ENCODE measurements at places on chromosomes 1 and 21.

DNA sequence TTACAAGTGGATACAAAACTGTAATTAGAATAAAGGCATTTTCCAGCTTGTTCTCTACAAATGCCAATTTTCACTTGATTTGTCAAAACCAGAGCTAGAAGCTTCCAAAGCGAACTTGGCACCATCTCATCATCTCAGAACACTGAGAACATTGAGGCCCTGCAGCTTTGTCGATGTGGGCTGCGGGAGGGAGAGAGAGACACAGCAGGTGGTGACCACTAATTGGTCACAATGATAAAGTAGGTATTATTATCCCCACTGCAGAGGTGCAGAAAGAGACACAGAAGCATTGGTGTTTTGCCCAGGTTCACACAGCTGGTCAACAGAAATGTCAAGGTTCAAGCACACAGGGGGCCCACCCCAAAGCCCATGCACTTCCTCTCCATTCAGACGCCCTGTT lies 72.2 kb upstream of the KRTAP19-8 start:
- DNase-seq: no peak

DNA sequence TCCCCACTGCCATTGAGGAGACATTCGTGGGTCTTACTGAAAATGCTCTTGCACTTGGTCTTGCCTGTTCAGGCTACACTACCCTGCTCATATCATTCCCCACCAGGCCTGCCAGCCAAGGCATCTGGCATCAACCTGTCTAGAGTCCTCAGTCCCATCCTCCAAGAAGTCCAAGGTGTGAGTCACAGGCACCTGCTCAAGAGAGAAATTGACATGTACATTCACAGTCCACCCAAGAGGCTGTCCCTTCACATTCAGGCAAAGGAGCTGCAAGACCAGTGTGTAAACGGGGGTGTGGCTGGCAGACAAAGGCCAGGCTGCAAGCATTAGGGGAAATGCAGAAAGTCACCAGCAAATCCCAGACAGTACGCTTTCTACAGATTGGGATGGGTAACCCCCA lies 13.1 kb upstream of the PLA2G2C start:
- no peak for DNase-seq

DNA sequence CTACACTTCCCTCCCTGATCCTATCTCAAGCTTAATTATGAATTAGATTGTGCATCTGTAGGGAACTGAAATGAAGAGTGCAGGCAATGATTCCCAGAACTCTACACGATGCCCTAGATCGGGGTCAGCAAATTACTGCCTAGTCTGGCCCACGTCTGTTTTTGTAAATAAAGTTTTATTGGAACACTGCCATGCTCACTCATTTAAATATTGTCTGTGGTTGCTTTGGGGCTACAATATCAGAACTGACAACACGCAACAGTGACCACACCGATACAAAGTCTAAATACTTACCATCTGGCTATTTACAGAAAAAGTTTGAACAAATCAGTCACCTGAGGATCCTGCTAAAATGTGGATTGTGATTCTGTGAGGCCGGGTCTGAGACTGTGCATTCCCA lies 74.1 kb downstream of the PGBD5 start:
- no peak for DNase-seq

GRCh38 chr1:16146279-16147155 lies 9.4 kb downstream of the EPHA2 start:
- peak; percentile 75 for DNase-seq

- DNase-seq: no peak
Observed at GRCh38 chr1:39676948-39677548, 5.1 kb upstream of the NT5C1A start.

DNA sequence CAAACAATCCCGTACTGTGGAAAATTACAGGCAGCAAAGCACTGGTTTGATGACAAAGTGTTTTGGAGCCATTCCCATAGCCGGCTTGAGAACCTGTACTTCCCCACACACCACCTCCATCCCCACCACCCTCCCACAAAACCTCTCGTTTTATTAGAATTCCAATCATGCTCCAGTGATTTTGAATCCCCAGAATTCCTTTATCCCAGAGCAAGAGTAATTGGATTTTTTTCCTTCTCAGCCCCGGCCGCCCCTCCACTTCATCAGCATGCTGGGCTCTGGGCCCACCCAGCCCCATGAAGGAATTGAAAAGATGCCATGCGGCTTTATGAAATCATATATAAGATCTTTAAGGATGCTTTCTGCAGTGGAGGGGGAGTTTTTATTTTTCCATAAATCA lies 136.6 kb downstream of the OMA1 start:
- DNase-seq: no peak

- no peak for DNase-seq
Observed at GRCh38 chr1:118290571-118290970, 105.5 kb upstream of the SPAG17 start.

DNA sequence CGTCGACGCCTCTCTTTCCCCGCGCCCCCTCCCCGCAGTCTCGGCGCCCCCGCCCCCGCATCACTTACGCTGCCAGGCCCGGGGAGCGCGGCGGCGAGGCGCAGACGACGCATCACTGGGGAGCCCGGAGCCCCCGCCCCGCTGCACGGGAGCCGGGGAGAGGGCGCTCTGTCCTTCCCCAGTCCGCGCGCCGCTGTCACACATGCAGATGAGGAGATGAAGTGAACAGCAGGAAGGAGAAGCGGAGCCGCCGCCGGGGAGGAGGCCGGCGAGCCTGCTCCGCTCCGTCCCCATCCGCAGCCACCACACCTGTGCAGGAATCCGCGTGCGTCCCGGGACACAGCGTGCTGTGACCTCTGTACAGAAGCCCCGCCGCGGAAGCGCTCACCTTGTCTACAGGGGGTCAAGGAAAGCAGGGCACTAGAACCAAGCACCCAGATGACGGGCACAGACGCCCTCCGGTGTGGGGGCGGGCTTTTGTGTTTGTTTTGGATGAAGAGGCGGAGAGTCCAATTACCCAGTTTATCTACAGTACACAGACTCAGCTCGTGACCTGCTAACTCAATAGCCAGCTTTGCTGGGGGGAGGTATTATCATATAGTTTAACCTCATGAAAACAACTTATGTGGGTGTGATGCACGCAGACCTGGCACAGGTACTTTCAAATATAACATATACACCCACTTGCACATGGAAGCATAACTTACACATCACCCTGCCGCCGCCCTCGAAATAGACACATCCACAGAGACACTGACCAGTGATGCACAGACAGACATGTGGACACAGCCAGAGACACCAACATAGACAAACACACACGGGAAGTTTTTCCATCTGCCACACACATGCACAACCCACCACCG lies 12.4 kb downstream of the KLHDC8A start:
- DNase-seq: peak; percentile 20

DNA sequence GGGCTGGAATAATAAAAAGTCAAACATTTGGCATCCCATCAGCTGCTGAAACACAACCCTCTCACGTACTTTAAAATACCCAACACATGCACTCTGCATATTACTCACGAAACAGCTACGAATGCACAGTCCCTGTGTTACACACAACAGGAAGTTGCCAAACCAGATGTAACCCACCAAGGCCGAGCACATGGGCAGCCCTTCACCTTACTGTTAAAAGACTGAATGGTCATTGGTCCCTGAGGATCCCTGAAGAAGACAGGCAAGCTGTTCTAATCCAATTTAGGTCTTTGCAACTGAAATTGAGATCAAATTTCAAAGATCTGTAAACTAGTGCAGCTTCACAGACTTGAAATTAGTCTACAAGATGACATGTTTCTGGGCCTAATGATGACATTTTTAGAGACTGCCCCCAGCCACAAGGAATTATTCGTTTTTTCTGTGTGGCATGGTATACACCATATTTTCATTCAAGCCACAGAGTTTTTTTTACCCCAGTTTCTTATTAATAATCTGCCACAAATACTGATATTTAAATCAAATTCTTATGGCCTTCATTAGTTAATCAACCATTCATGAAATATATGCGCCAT lies 25.6 kb upstream of the IER5 start:
- no peak for DNase-seq

DNA sequence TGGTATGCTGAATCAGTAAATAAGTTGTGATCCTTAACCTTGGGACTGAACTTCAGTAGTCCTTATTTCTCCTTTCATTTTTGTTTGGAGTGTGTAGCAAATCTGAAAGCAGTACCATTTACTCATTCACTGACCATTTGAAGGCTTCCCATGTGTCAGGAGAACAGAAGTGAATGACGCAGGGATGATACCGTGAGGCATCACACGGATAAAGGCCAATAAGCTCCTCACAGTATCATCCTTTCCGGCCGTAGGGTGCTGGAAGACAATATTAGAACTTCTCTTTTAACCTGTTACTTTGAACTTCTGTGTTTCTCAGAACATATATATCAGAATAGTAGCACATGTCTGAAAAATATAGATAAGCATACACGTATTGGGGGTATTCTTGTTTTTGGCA lies 21.3 kb downstream of the BACH1 start:
- no peak for DNase-seq

DNA sequence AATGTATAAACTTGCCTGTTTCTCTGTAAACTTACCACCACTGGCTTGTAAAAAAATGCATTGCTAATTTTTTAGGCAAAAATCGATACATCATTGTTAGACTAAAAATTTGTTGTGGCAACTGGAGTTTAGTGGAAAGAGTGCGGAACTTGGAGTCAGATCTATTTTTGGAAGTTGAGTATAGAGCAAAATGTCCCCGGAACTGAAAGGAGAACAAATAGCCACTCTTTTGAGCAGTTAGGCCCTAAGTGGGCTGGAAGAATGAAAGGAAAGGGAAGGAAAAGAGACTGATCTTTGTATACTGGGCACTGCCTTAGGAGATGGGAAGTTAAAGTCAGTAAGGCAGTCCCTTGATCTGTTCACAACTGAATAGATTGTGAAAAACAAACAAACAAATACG lies 30.2 kb downstream of the OPTC start:
- no peak for DNase-seq

- no peak for DNase-seq
Observed at GRCh38 chr1:236201786-236202185, 59.4 kb downstream of the GPR137B start.

- no peak for DNase-seq
Observed at GRCh38 chr1:50497007-50497406, 73.8 kb upstream of the DMRTA2 start.

GRCh38 chr1:241172486-241172885 lies 184.5 kb downstream of the RGS7 start:
- DNase-seq: no peak

DNA sequence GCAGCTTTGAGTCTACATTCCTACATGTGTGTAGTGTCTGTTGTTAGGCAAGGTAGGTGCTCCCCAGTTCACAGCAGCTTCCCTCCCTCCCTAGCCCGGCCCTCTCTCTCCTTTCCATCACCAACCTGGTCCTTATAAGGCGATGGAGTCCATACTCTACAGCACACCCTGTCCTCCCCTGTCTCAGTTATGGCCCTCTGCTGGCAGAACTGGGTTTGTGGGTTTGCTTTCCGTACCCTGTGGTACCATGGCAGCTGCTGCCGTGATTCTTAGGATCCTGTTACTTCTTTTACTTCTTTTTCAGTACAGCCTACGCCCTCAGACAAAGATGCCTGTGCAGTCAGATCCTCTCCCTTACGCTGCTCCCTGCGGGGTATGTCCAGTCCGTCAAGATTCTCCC lies 31.7 kb downstream of the AK5 start:
- no peak for DNase-seq

DNA sequence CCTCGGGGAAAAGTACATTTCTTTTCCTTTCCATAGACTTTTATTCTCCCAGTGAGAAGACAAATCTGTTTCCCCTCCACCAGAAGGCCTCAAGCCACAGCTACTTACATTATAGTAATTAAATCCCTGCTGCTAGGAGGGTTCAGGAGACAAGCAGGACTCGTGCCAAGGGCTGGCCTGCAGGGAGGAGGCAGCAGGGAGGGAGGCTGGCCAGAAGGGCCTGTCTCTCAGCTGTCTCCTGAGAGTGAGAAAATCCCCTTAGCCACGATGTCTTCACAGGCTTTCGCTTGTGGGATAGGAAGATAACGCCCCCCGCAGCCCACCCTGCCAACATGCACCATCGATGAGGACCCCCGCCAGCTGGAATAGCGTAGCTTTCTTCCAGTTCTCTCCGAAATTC lies 14.0 kb downstream of the KCNN3 start:
- DNase-seq: no peak

- DNase-seq: no peak
Observed at GRCh38 chr1:91776068-91776794, 109.7 kb downstream of the TGFBR3 start.

GRCh38 chr1:6547301-6547700 lies 7.0 kb downstream of the NOL9 start:
- no peak for DNase-seq

DNA sequence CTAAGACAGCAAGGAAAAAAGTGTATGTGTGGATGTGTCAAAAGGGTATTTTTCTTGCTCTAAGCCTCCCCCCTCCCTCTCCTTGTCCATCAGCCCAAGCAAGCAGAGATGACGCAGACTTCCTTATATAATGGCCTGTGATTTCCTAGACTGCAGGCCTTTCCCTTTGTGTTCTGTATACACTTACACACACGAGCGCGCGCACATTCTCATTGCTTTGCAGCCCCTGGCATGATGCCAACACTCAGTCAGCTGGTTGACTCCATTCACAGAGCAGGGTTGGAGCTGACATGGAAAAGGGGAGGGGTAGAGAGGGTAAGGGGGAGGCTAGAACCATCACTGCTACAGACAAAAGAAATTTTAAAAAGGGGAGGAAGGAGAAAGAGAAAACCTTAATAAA lies 41.8 kb downstream of the GATAD2B start:
- DNase-seq: no peak

- DNase-seq: no peak
Observed at GRCh38 chr21:34592120-34592955, 22.6 kb downstream of the RCAN1 start.

DNA sequence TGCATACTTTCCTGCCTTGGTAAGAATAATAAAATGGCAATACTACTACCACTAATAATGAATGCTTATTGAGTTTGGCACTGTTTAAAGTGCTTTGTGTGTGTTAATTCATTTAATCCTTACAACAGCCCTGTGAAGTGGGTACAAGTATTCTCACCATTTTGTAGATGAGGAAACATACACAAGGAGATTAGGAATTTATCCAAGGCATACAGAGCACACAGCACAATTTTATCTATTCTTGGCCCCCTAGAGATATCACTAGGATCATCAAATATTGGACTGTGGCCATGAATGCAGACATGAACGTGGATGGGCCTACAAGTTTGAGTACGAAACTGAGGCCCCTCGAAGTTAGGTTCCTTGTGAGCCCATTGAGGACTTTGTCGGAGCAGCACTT lies 39.5 kb downstream of the TENT5C start:
- no peak for DNase-seq

DNA sequence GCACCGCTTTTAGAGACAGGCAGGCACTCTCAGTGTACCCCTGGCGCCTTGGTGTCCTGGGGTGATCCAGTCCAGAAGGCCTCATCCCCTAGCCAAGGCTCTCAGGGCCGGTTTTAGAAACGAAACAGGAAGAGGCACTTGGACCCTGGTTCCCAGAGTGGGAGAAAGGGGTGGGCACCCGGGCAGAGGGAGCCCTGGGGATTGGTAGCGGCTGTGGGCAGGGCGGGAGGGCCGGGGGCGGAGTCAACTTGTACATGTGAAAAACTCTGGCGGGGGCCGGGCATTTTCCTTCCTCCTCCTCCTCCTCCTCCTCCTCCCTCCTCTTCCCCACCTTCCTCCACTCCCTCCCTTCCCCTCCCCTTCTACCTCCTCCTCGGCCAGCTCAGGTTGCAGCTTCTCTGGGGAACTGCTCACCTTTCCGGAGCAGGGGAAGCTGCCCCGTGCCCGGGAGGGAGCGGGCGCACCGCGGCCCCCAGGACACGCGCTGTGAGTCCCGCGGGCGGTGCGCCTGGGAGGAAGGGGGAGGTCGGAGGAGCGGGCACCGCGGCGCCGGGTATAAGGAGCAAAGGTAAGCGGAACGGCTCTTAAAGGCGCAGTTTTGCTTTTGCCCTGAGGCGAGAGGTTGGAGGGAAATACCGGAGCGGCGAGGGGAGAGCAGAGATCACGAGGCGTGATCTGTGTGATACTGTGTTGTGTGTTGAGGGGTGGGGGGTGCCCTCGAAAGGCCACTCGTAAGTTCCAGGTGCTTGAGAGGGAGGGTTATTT lies at the start of gene CDK18:
Gene CDK18 (plus strand): TSS at position 359 of the 765 bp plus-strand sequence. CDS start 18,499 bp downstream, outside the sequence.
- DNase-seq: peak; percentile 62
